ENCODE measurements at places on chromosomes 2 and 18.

DNA sequence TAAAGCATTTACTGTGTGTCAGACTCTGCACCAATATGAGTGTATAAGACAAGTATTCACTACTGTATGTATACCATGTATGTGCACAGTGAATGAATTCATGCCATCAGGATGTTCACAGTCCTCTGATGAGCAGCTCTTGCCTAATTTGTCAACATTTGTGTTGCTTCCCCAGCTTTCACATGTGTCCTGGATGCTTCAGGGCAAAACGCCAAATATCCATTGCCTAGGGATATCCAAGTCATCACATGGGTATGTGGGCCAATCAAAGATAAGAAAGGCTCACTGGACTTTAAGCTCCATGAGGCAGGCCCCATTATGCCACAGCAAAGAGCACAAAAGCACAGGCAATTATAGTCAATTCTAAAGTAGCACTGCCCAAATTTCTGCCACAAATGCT, 134.2 kb upstream of the CHAC2 start:
- no peak for DNase-seq

DNA sequence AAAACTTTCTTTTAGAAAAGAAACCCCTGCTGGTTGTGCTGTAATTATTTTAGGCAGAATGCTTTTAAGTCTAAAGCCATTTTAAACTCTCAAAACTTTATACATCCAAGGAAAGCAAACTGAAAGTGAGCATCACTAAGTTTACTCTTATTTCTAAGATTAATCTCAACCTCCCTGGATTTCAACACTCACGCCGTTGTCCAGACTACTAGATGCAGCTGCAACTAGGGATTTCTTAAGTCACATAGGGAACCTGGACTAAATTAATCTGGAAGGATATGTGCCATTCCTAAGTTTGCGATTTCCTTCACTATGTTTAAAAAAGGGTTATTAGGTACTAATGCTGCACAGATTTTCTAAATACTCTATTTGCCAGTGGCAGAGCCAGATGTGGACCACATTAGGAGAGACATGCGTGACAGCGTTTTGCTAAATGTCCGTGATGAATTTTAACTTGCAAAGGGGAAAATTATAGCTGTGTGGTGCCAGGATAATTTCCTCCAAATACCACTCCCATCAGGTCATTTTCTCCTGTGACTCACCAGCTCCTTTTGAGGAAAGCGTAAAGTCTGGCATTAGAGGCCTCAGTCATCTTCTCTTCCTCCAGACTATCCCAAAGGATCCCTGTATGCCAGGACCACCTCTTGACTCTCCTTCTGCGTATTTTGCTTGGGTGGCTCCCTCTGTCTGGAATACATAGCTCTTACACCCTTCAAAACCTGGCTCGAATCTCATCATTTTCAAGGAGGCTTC, 143.7 kb downstream of the ATL2 start:
- peak; percentile 85 for DNase-seq

GRCh38 chr2:37711831-37712230, 40.4 kb upstream of the CDC42EP3 start:
- DNase-seq = no peak

DNA sequence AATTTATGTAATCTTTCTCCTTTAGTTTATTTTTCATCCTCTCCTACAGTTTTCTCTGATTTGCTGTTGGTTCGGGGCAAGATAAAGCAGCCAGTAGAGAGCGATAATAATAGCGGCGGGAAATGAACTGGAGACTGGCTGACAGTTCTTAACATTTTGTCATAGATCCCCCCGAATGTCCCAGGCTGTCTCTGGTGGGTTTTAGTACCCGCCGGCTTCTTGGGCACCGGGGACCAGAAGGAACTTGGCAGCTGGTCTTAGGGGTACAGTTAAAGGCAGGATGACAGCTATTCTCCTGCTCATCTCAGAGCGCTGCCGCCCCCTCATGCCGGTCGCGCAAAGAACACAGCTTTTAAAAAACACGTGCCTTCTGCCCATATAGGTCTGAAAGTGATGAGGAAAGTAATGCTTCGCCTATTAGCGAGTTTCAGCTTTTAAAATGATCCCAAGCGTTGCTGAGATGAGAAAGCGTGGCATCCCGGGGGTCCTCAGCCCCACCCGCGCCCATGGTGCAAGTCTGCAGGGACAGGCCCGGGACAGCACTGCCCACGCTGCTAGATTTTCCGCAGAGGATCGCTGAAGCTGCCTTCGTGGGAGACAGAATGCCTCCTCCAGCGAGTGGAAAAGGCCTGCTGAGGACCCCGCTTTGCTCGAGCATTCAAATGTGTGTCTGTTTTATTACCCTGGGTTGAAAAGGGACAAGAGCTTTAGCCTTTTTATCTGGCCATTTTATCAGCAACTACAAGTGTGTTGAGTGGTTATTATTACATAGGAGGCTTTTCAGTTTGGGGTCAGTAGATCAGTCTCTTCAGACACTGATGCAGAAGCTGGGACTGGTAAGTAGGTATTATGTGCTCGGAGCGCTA, 3.8 kb downstream of the ONECUT2 start:
- DNase-seq = no peak

GRCh38 chr2:16568998-16569784, 96.4 kb downstream of the CYRIA start:
- no peak for DNase-seq

- no peak for DNase-seq
Measured at GRCh38 chr2:236816197-236817170, 246.9 kb downstream of the ACKR3 start.

- peak; percentile 3 for DNase-seq
Measured at GRCh38 chr2:31945572-31945935, 65.3 kb downstream of the MEMO1 start.

- DNase-seq = no peak
Measured at GRCh38 chr18:28382215-28382879, 205.4 kb upstream of the CDH2 start.

- DNase-seq = no peak
Measured at GRCh38 chr2:43389581-43390466, 163.4 kb upstream of the ZFP36L2 start.

DNA sequence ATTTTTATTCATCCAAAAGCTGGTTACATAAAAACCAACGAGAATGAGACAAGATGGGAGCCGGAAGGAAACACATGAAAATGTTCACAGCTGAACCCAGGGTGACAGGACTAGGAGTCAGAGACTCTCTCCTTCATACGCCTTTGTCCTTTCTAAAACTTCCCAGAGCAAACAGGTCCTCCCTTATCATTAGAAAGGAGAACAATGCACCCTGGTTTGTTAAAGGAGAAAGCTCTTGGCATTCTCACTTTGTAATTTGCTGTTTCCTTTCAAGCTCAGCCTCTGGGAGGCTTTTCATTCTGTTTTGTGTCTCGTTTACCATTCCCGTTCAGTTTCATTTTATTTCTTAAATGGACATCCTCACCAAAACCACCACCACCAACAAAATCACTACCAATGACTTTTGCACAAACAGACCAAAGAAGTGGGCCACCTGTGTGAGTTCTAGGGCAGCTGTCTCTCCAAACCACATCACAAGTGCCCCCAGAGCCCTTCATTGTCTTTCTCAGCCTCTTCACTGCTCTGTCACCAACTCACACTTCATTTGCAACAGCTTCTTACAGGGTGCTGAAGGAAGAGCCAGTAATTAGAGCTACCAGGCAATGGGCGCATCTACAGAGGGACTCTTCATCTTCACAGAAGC, 105.3 kb downstream of the HDAC4 start:
- DNase-seq = no peak

- DNase-seq = no peak
Measured at GRCh38 chr2:7555260-7555659, 638.0 kb downstream of the RNF144A start.

DNA sequence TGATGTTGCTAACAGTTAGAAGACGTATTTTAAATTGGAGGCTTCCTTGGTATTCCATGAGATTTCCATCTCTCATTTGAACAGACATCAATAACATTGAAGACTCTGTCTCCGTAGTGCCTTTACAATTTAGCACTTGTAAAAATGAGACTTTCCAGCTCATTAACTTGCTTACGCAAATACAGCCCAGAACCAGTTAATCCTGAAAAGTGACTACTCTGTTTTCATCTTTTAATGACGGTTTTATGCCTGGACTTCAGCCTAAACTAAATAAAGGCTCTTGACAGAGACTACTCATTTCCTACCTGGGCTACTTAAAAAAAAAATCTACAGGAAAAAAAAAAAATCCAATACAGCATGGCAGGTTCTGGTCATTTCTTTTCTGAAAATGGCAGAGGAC, 148.6 kb downstream of the LRATD1 start:
- no peak for DNase-seq

- DNase-seq = no peak
Measured at GRCh38 chr2:63446658-63447057, 141.6 kb downstream of the WDPCP start.

- DNase-seq = no peak
Measured at GRCh38 chr2:132518302-132518701, 101.7 kb downstream of the GPR39 start.

DNA sequence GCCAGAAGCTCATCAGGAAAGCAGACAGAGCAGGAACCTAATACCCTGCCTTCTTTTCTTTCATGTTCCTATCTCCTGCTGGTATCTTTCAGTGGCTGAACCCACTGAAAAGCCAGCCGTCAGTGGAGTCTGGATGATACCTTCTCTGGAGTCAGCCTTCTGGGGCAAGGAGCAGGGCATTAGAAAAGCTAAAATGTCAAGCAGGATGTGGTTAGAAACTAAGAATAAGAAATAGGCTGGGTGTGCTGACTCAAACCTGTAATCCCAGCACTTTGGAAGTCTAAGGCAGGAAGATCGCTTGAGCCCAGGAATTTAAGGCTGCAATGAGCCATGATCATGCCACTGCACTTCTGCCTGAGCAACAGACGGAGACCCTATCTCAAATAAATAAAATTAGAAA, 642.0 kb upstream of the FSHR start:
- no peak for DNase-seq

- no peak for DNase-seq
Measured at GRCh38 chr18:5294113-5294456, 1.4 kb downstream of the ZBTB14 start.

GRCh38 chr2:226583715-226584114, 215.9 kb downstream of the IRS1 start:
- peak; percentile 47 for DNase-seq

DNA sequence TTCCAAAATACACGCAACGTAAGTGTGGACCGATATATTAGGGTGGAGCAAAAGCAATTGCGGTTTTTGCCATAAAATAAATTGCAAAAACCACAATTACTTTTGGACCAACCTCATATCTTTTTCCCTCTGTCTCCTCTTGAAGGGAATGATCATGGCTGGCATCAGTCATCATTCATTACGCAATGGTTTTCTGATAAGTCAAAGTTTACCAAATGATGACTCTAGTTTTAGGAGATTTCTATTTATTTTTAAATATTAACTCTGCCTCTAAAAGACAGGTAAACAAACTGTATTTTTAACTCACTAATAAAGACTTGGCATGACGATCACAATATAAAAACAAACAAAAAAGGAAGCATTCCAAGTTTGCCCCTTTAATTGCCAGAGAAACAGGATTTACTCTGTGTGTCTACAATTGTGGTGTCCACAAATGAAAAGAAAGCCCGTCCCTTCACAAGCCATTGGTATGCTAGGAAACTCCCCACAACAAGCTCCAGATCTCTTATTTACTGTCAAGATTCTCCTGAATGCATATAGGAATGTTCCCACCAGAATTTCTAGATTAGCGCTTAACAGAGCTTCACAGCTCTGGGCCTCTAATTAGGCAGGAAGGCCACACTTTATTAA, 61.3 kb downstream of the IRS1 start:
- no peak for DNase-seq

GRCh38 chr2:240983361-240983995, 14.9 kb upstream of the SNED1 start:
- DNase-seq = no peak

GRCh38 chr2:115443539-115444185, 1001.2 kb downstream of the DPP10 start:
- no peak for DNase-seq

GRCh38 chr2:128394007-128394730, 75.5 kb upstream of the HS6ST1 start:
- DNase-seq = no peak

DNA sequence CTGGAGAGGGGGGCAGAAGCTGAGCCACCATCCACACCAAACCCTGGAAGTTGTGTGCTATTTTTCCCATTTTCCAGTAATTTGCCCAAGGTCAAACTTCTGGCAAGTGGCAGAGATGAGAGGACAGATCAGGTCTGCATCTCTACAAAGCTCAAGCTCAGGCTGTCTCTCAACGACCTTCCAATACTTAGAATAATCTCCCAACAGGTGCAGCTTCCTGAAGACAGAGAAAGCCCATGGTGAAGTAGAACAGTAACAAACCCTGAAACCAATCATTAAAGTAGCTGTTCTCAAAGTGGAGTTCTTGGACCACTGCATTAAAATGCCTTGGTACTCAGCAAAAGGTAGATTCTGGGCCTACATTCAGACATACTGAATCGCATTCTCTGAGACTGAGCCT, 37.6 kb downstream of the TMEM131 start:
- DNase-seq = no peak

- DNase-seq = peak; percentile 94
Measured at GRCh38 chr2:150911766-150912280, 349.8 kb downstream of the RBM43 start.

- DNase-seq = peak; percentile 58
Measured at GRCh38 chr18:8835521-8835953, 130.2 kb downstream of the MTCL1 start.

- no peak for DNase-seq
Measured at GRCh38 chr2:156339865-156340264, 7.3 kb upstream of the NR4A2 start.

Measured in stromal cell of bone marrow (primary cell).